T-helper 2 cell treated with Interferon-gamma antibody and Interleukin-4, amounts not matched to agents 100 ng/mL and 5 ng/mL, for 36 hours (primary cell): ENCODE measurements at places on chromosomes 1 and 21. TPM values are rescaled to one million over a fixed set of nuclear protein-coding genes. Genes with fewer than 3 reads are reported as not detected.

Gene CLCA4
- not detected in 2 replicates for total RNA-seq

Gene ATP6V1G3
- not detected in 2 replicates for total RNA-seq

Gene OBSCN
- total RNA-seq: 21.6 and 23.1 TPM in 2 replicates

Gene BEST4
- 0.55 TPM in 2 replicates for total RNA-seq

Gene MR1
- 28.7 and 29.8 TPM in 2 replicates for total RNA-seq

Gene CENPF
- 117 and 119 TPM in 2 replicates for total RNA-seq

Gene SLC9C2
- not detected in 2 replicates for total RNA-seq

Gene GBP6
- total RNA-seq: 0.34 and 0.36 TPM in 2 replicates

Gene RBM11
- total RNA-seq: 0.11 TPM in 1 of 2 replicates, not detected in the other

Gene KCNJ9
- not detected in 2 replicates for total RNA-seq
